ENCODE measurements at places on chromosomes 16 and 17.
A peak's percentile ranks its signal among the peaks of the same experiment; 100 is the strongest.

DNA sequence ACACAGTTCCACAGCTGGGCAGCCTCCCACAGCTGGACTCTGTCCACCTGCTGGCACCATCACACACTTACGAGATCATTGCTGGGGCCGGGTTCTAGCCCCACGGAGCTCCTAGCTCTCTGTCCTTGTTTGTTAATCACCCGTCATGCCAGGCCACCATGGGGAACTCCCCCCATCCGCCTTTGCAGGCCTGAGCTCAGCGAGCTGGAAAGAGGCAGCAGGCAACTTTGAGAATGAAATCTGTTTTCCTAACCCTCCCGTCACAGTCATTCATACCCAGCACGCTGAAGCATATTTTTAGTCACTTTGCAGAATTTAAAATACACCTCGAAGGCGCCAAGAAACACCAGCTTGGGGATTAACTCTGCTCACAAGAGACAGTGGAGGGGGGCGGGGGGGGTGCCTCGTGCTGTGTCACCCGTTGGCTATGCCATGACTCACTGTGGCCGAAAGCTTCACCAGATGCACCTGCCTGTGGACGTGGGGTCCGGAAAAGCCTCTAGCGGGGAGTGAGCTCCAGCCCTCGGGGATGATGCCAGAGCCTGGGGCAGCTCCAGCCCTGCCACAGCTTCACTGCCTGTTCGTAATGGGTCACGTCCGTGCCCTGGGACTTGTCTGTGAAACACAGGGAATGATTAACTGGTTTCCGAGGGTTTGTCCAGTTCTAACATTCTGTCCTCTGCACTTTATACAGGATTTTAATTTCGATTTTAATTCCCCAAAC is 1.4 kb upstream of the SPNS2 start:
- DNase-seq, result no peak

DNA sequence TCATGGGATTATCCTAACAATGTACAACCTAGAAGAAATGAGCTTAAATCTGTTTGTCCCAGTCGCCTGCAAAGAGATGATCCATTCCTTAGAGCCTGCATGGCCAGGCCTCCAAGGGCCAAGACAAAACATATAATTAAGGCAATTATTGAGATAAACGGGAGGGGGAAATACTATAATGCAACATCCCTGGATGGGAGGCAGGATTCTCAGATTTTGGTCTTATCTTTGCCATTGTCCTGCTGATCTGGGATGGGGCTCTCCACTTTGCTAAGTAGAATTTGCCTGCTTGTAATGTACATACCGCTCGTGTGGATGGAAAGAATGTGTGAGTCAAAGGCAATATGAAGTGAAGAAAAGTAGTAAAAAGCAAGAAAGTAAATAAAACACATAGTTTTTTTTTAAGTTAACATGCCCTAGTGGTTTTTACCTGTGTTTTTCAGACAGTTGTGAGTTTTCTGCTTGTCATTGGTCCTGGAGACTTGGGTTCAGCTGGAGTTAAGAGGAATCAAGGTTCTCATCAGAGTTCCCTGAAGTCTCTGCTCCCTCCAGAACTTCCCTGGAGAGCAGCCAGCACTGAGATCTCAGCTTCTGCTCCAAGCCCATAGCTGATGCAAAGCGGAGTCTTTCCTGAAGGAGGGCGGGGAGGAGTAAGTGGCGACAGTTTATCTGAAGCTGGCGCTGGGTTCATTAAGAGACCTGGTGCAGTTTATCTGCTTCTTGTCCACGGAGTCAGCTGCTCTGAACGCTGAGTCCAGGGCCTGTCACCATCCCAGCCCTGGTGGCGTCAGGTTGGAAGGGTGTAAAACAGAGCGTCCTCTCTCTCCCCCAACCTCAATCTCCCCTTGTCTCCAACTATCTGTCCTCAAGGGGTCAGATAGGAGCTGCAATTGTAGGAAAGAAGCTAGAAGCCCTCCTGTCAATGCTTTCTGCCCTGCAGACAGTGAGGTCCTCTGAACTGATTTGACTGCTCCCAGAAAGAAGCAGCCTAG is 30.1 kb downstream of the HOXB1 start:
- no peak for DNase-seq

DNA sequence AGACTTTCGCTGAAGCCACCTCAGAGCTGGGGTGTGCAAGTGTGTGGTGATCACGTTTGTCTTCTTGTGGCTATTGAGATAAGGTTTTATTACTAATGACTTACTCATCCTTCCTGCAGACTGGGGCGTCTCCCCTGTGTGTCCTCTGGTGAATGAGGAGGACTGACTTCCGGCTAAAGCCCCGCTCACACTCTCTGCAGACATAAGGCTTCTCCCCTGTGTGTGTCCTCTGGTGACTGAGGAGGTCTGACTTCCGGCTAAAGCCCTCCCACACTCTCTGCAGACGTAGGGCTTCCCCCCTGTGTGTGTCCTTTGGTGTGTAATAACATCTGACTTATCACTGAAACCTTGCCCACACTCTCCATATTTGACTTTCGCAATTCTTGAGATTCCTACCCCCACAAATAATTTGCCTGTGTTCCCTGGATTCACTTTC is 19.4 kb downstream of the PRDM7 start:
- DNase-seq, result no peak

- no peak for DNase-seq
Observed at GRCh38 chr16:30166202-30166902, 17.1 kb upstream of the CORO1A start.

DNA sequence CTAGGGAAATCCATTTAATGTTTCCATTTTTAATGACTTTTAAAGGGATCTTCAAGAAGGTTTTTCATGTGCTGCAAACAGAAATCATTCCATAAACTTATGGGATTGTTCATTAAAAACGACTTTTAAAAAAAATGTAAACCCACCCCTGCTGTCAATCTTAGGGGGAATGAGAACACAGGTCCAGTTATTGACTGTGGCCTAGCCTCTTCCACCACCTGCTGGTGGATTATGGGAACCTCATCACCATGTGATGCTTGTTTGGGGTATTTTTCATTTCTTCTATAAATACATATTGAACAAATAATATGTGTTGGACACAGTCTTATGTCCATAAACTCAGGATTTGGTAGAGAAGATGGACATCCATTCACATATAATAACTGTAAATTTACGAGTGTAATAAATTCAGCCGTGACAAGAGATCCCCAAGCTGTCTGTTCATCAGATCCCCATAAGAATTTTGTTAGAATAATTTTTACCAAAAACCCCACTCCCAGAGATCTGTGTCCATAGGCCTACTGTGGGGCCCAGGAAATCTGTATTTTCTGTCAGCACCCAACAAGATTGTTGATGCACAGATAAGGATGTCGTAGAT is 42.0 kb upstream of the TMC5 start:
- DNase-seq, result peak; percentile 36

GRCh38 chr16:14669776-14670175 is 24.3 kb downstream of the PLA2G10 start:
- no peak for DNase-seq

GRCh38 chr16:69880640-69881133 is 70.4 kb upstream of the CLEC18A start:
- DNase-seq, result no peak

DNA sequence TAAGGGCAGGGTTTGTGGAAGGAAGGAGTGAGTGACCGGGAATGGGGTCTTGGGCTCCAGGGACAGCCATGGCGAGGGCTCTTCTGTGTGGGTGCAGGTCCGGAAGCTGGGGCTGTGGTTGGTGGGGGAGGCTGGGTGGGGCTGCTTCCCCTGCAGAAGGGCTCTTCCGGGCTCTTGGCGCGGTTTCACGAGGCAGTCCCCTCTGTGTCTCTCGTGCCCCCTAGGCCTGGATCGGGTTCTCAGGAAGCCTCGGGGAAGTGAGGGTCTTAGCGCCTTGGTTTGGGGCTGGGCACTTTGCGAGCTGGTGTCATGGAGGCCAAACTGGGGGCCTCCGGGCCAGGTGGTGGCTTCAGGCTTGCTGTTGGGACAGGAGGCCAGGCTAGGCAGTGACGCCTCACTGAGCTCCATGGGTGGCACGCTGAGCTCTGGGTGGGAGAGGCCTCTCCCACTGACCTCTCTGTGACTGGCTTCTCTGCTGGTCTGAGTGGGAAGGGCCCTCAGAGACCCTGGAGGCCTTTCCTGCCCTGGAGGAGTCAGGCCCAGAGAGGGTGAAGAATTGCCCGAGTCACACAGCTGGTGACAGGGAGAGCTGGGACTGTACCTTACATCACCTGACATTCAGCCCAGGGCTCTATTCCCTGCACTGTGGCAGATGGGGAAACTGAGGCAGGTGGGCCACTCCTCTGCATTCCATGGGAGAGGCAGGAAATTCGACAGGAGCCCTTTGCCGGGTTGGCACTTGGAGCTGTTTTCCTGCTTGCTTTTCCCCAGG is 8.2 kb downstream of the ADCY7 start:
- no peak for DNase-seq

DNA sequence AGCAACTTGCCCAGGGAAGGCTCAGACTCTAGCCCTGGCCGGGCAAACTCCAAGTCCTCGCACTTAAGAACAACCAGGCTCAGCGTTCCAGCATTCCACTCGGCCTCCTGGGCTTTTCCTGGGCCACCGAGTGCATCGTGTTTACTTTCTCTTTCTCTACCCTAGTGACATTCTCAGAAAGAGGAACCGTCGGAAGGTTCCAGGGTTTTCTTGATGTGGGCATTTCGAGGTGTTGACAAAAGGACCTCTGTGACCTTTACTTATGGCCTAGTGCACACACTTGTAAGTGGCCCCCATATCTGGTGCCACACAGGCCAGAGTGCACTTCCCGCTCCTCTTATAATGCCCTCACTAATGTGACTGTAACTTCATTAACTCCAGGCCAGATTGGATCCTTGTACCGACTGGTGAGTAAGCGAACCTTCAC is 3.1 kb upstream of the BANP start:
- no peak for DNase-seq

- DNase-seq, result no peak
Observed at GRCh38 chr16:31334934-31335333, 20.0 kb upstream of the ITGAX start.

- DNase-seq, result no peak
Observed at GRCh38 chr16:68893710-68894705, 50.7 kb downstream of the TANGO6 start.

DNA sequence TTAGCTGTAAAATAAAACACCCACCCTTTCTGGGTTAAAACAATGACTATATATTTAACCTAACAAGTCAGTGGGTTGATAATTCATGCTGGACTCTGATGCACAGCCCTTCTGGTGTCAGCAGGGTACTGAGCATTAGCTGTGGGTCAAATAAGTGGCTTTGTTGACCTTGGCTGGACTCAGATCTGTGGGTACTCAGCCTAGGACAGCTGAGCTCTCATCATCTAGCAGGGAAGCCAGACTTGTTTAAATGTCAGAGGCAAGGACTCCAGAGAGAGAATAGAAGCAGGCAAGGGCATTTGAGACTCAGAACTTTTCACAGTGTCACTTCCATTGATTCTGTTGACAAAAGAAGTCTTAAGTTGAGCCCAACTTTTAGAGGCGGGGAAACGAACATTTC is 1063.8 kb upstream of the CDH8 start:
- DNase-seq, result no peak

- no peak for DNase-seq
Observed at GRCh38 chr17:76672270-76672851, 28.8 kb upstream of the ST6GALNAC1 start.

DNA sequence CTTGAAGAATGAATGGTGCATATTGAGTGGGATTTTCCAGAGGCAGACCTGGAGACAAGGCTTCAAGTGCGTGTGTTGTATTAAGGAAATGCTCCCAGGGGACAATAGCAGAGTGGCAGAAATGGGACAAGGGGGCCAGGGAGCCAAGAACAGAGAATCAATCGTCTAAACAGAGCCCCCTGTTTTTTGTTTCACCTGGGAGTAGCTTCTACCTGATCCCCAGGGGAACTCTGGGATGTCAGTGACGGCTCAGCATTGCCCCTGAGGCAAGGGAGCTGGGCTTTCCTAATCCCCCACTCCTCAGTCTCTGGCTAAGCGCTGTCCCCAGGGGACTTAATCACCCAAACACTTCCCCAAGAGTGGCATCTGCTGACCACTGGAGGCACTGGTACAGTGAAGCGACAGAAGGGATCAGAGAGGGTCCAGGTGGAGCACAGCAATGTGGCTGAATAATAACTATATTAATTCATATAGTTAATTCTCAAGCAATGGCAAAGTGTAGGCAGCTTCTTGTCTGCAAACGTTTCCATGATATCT is 35.7 kb upstream of the C16orf78 start:
- DNase-seq, result no peak

GRCh38 chr17:71793518-71793917 is 327.3 kb upstream of the SOX9 start:
- DNase-seq, result no peak

DNA sequence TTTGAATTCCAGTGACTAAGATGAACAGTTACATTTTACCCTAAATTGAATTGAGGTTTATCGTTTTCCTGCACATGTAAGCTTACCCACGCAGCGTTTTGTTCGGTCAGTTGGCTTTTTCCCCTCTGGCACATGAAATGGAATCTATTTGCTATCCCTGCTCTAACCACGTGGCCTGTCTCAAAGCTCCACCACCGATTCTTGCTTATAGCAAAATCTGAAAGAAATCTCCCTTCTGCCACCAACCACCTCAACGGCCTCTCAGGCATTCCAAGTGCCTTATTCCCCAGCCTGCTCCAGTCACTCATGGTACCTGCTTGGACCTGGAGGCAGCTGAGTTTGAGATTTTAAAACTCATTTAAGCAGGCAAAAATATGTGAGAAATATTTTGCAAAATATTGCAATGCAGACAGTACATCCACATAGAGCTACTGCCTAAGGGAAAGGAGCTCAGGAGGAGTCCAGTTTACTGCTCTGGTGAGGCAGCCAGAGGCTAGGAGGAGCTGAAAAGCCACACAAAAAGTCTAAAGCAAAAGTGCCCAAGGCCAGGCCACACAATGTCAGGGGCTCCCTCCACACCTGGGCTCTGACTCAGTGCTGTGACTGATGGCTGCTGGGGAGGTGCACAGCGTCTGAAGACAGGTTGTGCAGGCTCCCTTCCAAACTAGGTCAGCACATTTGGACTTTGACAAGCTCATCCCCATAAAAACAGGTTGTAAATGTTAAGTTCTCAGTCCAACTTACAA is 26.4 kb downstream of the ARHGAP17 start:
- no peak for DNase-seq

DNA sequence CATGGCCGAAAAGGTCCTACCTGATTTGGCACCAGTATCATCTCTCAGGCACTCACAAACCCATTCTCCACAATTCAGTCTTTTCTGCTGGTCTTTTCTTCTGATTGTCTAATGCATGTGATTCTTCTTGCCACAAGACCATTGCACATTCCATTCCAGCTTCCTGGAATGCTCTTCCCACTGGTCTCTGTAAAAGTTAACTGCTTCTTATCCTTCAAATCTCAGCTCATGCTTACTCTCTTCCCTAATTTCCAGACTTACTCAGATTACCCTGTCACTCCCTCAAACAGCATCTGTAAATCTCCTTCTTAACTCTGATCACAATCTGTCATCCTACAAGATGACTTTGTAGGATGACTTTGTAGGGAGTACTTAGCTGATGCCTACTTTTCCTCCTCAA is 320.2 kb downstream of the MAP2K6 start:
- no peak for DNase-seq

Data from NCI-H1417 treated with DMSO at 0.1 percent for 48 hours (cell line).